Daoy (cell line): ENCODE measurements at places on chromosomes 3 and 15. TPM values are rescaled to one million over a fixed set of nuclear protein-coding genes. Genes with fewer than 3 reads are reported as not detected.

DNA sequence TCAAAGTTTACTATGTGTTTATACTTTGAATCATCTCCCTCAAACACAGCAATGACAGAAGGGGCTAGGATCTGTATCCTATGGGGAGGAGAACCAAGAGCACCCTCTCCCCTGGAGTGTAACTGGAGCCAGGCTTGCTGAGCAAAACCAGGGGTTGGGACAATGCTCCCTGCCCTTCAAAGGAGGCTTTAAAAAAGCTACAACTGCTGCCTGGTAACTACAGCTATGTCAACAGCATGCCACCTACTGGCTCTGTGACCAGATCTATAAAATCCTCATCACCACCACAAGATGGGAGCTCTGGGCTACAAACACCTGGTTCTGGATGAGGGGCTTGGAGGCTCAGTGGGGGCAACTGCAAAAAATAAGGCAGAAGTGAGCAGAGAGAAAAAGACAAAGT is 61.9 kb downstream of the ANO10 start:
- DNase-seq: no peak

DNA sequence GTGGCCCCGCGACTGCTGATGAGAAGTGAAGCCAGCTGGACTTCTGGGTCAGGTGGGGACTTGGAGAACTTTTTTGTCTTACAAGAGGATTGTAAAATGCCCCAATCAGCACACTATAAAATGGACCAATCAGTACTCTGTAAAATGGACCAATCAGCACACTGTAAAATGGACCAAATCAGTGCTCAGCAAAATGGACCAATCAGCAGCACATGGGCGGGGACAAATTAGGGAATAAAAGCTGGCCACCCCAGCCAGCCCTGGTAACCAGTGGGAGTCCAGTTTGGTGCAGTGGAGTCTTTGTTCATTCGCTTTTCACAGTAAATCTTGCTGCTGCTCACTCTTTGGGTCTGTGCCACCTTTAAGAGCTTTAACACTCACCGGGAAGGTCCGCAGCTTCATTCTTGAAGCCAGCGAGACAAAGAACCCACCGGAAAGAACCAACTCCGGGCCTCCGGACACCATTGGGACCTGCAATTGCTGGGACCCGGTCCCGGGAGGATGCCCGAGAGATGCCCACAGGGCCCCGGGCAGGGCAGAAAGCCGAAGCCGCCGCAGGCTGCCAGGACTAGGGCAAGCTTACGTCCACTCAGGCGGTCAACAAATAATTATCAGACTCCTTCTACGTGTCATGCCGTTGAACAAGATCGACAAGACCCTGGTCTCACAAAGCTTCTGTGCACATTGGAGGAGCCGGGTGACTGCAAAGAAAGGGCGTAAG is 8.3 kb upstream of the NR2E3 start:
- no peak for DNase-seq

DNA sequence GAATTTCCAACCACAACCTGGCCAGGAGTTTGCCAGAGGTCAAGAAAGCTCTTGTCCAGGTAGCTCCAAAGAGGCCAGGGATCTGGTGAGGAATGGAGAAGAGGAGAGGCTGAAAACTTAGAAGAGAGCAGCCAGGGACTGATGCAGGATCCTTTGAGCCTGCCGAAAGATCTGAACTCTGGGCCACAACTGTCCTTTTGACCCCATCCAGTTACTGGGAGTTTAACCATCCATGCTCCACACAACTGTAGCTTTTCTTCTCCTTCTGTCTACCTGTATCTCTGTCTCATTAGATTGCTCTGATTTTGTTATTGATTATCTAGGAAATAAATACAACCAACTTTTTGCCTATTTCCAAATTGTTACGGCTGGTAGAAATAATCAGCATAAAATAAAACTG is 36.7 kb downstream of the DAZL start:
- DNase-seq: no peak

DNA sequence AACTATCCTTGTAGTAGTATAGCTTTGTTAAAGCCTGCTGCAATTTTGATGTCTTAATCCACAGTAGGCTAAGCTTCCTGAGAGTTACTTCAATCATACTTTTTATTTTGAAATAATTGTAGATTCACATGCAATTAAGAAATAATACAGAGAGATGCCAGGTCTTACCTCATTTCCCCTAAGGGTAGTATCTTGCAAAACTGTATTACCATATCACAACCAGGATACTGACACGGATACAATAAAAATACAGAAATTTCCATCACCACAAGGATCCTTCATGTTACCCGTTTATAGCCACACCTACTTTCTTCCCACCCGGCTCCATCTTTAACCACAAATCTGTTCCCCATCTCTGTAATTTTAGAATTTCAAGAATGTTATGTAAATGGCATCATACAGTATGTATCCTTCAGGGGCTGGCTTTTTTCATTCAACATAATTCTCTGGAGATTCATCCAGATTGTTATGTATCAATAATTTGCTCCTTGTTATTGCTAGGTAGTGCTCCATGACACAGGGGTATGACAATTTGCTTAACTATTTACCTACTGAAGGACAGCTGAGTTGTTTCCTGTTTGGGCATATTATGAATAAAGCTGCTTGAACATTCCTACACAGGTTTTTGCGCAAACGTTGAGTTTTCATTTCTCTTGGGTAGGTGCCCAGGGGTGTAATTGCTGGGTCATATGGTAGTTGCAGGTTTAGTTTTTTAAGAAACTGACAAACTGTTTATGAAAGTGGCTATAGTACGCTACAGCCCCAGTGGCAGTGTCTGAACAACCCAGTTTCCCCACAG is 21.6 kb downstream of the BDH1 start:
- DNase-seq: no peak

Gene GOLGA8S
- not detected in 2 replicates for total RNA-seq

DNA sequence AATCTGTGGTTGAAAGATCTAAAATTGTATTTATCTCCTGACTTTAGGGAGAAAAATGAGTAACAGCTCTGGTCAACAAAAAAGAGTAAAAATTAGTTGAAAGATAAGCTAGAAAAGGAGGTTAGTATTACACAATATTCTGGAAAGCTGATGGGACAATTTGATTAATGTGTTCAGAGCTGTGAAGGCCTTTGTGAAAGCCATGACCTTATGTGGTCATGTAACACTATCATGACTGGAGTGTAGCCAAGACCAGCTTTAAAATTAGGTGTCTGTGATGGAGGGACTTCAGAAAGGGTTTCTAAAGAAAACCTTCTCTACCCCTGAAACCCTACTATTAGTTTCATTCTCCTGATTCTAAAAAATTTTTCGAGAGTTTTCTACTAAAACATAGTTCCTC is 127.2 kb downstream of the NFKBIZ start:
- DNase-seq: peak; percentile 25

GRCh38 chr3:30169487-30169886 is 436.9 kb upstream of the TGFBR2 start:
- no peak for DNase-seq

DNA sequence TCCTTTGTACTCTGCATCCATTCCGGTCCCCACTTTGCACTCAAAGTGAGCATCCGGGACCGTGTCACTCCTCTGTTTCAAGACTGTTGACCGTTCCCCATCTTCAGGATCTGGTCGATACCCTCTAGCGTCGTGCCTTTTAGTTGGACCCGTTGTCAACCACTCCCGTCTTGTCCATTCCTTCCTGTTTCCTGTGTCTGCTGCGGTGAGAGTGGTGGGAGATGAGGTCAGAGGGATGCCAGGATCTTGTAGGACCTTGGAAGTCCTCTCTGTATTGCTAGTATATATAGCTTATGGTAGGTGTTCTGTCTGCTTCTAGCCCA is 624 bp downstream of the BRK1 start:
- DNase-seq: peak; percentile 55

GRCh38 chr15:88166082-88166993 is 90.2 kb downstream of the NTRK3 start:
- DNase-seq: peak; percentile 7

GRCh38 chr15:40161693-40162391 is 973 bp downstream of the BUB1B start:
- no peak for DNase-seq

- DNase-seq: peak; percentile 23
Measured at GRCh38 chr3:38542401-38543298, 46.5 kb downstream of the EXOG start.

DNA sequence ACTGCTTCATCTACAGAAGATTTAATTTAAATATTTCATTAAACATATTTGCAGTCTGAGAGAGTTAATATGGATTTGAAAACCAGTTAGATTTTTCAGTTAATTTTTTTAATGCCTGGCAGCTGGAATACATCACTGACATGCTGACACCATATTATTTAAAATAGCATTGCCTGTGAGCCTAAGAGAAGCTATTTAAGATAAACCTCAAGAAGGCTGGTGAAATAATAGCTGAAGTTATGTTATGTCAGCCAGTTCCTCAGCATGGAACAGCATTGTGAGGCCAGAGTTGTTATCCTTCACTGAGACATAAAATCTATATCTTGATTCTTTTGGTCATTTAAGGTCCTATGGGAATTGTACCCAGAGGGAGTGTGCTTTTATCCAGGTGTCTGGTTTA is 705.2 kb downstream of the NAALADL2 start:
- DNase-seq: no peak

DNA sequence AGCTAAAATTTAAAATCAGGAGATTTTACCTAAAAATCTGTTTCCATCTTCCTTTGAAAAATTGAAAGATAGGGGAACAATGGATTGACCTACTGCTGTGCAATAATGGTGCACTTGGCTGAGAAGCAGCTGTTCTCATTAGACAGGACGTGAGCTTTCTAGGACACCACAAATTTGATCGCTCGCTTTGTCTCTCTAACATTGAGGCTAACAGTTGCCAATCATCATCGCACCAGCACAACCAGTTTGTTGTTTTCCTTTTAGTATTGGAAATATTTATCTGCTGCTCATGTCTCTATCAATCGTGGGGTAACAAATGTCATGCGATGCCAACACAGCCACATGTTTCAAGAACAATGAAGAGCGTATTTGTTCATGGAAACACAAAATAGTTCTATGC is 228.8 kb upstream of the P2RY1 start:
- no peak for DNase-seq

GRCh38 chr15:67013696-67014095 is 51.7 kb upstream of the SMAD3 start:
- DNase-seq: peak; percentile 94

DNA sequence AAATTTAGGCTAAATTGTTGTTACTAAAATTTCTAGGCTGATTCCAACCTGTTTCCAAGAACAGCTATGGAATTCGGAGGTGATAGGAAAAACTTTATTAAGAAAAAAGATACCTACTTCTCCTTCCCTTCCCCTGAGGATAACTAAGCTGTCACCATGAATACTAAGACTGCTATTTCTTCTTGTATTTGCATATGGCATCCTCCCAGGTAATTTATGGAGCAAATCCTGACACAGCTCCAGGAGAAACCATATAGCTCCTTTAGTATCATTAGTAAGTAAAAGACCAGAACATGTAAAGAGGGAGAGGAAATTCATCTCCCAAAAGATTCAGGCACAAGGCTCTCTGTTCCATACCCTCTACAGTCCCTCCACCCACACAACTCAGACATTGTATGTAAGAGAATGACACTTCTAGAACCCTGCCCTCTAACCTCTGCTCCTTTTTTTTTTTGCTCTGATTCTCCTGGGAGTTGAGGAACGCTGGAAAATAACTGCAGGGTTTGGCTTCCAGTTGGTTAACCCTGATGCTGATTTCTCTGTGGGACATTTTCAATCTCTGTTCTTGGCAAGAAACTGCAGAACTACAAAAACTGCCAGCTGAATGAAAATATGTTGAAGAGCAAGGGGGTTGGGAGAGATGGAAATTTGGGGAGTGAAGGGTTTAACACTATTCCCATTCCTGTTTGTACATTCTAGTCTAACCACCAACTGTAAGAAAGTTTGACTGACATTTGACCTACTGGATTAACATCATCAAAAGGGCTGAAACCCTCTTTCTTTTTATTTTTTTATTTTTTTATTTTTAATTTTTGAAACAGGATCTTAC is 14.2 kb upstream of the MAGI1 start:
- DNase-seq: no peak

- no peak for DNase-seq
Measured at GRCh38 chr3:196661400-196661799, 21.9 kb downstream of the NRROS start.

DNA sequence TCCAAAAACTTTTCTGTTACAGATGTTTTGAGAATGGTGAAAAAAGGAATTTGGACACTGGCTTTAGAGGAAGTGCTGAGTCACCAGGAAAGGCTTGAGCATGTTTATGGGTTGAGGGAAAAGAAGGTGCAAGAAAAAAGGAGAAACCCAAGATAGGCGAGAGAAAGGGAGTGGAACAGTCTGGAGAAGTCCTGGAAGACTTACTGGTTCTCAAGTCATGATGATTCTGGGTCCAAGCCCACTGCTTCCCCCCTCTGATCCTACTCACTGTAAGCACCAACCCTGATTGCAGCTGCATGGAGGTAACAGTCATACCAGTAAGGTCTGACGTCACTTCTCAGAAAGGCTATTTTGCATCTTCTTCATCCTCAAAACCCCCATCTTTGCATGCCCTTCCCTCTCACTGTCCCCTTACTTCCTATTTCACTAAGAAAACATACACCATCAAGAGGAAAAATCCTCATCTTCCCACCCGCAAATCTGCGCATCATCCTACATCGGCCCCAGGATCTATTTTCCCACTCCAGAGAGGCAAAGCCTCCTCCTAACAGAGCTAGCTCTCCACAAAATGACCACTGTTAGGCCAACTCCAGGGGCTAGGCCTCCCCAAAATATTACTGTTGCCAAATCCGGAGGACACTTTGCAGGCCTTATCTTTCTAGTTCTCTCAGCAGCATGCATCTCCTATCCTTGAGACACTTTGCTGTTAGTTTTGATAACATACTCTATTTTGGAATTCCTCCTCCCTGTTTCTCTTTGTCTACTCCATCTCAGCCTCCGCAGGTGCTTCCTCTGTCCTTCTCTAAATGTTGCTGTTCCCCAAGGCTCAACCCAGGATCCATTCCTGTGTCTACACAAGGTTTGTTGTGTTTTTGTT is 3.2 kb upstream of the ATP13A3 start:
- peak; percentile 19 for DNase-seq

Gene SSUH2
- total RNA-seq: 0.27 and 0.40 TPM in 2 replicates

Gene ADAMTS9
- 3.1 and 3.3 TPM in 2 replicates for total RNA-seq

Gene TRIM42
- total RNA-seq: not detected in 2 replicates

Gene ALCAM
- 94.2 and 102 TPM in 2 replicates for total RNA-seq

Gene GP9
- not detected in 2 replicates for total RNA-seq

DNA sequence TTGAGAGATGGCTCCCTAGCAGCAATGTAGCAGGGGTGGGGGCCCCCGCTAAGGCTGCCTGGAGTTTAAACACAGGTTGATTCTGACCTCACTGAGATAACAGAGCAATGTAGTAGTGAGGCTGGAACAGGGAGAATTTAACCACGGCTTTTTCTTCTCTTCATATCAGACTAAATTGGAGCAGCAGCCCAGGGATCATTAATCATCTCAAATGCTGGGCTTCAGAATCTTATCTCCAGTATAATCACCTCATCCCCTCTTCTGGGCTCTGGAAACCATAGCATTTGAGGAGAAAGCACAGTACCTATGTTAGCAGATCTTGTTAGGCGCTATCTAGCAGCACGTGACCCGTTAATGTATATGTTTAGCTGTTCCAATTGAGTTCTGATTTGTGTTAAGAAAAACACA is 25.4 kb upstream of the DET1 start:
- no peak for DNase-seq

GRCh38 chr15:92097474-92098178 is 244.1 kb downstream of the SLCO3A1 start:
- peak; percentile 35 for DNase-seq

GRCh38 chr3:139838269-139838957 is 96.6 kb upstream of the CLSTN2 start:
- no peak for DNase-seq
